Neural crest cell (in vitro differentiated cells): ENCODE measurements at places on chromosomes 6 and 20. TPM values are rescaled to one million over a fixed set of nuclear protein-coding genes. Genes with fewer than 3 reads are reported as not detected.

FBXO5 gene
- total RNA-seq: 56.3 TPM in 2 replicates

EEF1E1 gene
- 49.9 and 53.2 TPM in 2 replicates for total RNA-seq

DNA sequence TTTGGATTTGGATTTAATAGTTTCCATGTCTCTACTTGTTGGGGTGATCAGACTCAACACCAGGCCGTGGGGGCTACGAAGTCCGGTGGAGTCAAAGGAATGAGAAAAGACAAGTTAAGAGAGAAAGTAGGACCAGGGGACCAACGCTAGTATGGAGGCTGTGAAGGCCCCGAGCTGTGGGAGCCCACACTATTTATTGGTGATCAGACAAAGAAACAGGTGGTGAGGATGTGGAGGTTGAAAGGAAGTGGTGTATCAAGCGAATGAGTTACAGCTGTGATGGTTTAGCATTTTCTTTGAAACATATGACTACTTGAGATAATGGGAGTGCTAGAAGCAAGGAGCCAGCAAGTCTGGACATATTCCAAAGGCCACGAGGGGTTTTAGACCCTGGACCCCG is 62.4 kb downstream of the AKAP7 start:
- no peaks in the 10 kb centered on the region for H3K27me3 ChIP-seq
- H3K4me1 ChIP-seq: peaks cover 6% of the 10 kb centered on the region
- peaks cover 32% of the 10 kb centered on the region for H3K36me3 ChIP-seq
- H3K4me3 ChIP-seq: no peak overlapping the region
- no peak for DNase-seq

GRCh38 chr6:9766240-9766915 is 648.5 kb downstream of the TFAP2A start:
- H3K4me3 ChIP-seq: no peak overlapping the region
- H3K27me3 ChIP-seq: no peaks in the 10 kb centered on the region
- DNase-seq: peak; percentile 5
- H3K4me1 ChIP-seq: peaks cover 10% of the 10 kb centered on the region
- peak overlapping the region; percentile 39 for H3K27ac ChIP-seq
- peaks cover 5% of the 10 kb centered on the region for H3K36me3 ChIP-seq

GRCh38 chr6:49772285-49772684 is 14.8 kb downstream of the PGK2 start:
- no peaks in the 10 kb centered on the region for H3K27me3 ChIP-seq
- H3K4me3 ChIP-seq: no peak overlapping the region
- no peaks in the 10 kb centered on the region for H3K4me1 ChIP-seq
- H3K27ac ChIP-seq: no peak overlapping the region
- no peak for DNase-seq

DNA sequence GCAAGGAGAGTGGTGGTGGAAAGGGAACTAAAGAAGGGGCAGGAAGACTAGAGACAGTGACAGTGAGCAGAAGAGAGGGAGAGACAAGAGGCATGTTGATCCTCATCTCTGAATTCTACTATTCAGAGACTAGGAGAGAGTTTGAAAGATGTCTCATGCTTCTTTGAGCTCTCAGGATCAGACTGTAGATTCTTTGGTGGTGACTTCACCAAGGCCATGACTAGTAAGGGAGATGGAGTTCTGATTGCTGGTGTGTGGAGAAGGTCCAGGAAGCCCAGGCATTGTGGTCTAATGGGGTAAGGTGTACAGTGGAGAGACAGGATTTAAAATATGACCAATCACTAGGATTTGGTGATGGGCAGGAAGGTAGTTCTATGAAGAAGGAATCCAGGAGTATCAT is 713 bp downstream of the WFDC9 start:
- H3K27me3 ChIP-seq: peaks cover 44% of the 10 kb centered on the region
- H3K4me1 ChIP-seq: no peaks in the 10 kb centered on the region
- no peak for DNase-seq
- H3K4me3 ChIP-seq: no peak overlapping the region
